ENCODE measurements at places on chromosomes 2 and 18. TPM values are rescaled to one million over a fixed set of nuclear protein-coding genes. Genes with fewer than 3 reads are reported as not detected.

Gene ABHD1
- 0.49 TPM for total RNA-seq

Gene SERPINB11
- total RNA-seq, result 0.93 TPM

Gene NEB
- 208 TPM for total RNA-seq

Gene STAM2
- 63.7 TPM for total RNA-seq

Gene ZNG1B
- 59.5 TPM for total RNA-seq

Gene INPP5D
- total RNA-seq, result 8.0 TPM

Gene FEV
- not detected for total RNA-seq

Gene SKOR2
- 1.2 TPM for total RNA-seq

Gene VIL1
- not detected for total RNA-seq
